ENCODE measurements at places on chromosomes 4 and X.

GRCh38 chr4:106095408-106095807 is 200.1 kb downstream of the NPNT start:
- DNase-seq: no peak

- no peak for DNase-seq
Observed at GRCh38 chr4:8614365-8615193, 22.0 kb downstream of the CPZ start.

DNA sequence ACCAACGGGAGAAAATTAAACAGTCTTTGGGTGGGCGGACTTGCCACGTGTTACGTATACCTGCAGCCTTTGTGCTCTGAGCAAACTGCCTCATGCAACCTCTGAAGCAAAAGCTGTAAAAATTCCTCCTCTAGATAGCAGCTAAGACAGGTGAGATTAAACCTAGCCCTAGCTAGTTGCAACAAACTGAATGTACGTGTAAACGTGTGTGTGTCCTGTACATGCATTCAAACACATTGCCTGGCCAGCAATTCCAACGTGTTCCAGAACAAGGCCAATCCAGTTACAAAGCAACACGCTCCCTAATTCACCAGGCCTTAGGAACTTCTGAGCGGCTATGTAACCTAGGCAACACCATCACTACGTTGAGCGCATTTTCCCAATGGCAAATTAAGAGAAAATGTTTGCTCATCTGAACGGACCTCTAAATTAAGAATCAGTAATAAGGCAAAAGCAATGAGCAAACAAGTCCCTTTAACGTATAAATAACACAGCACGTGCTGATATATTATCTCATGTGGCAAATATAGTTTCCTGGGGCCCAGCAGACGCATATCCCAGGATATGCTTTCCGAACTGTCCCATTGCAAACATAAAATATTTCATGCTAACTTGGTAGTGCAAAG is 792 bp downstream of the PPID start:
- DNase-seq: peak; percentile 82

DNA sequence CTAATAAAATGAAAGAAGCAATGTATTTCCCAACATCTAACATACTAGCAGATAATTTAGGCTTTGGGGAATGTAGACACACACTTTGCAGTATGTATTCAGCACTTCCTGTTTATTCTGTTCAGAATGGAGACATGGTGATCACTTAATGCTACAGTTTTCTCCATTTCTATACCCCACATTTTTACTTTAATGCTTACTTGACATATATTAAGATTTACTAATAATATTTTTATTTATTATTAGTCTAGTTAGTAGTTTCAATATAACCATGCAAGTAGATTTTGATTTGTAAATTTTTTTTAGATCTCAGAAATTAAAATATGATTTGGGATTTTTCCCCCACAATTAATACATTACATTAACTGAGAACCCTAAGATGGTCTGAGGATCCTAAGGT is 98.4 kb downstream of the PRSS12 start:
- no peak for DNase-seq

GRCh38 chr4:87009095-87009648 is 74.4 kb downstream of the AFF1 start:
- DNase-seq: no peak

All from spinal cord (tissue), 10 donors.